Ureter (tissue), 1 donor: ENCODE measurements at places on chromosomes 16 and 17. TPM values are rescaled to one million over a fixed set of nuclear protein-coding genes. Genes with fewer than 3 reads are reported as not detected.

The LGALS9B gene
- total RNA-seq: not detected

The PRSS21 gene
- 1.3 TPM for total RNA-seq

The TMC7 gene
- 18.6 TPM for total RNA-seq

The LRRC37A3 gene
- 30.3 TPM for total RNA-seq

The ZG16B gene
- 31.8 TPM for total RNA-seq

The FLYWCH1 gene
- total RNA-seq: 39.6 TPM

The MT4 gene
- not detected for total RNA-seq

The KCTD19 gene
- not detected for total RNA-seq

The PRDM7 gene
- not detected for total RNA-seq

The RMI2 gene
- total RNA-seq: 8.4 TPM

The NPB gene
- total RNA-seq: 0.29 TPM

The SLC52A1 gene
- 2.5 TPM for total RNA-seq

The PCGF2 gene
- 54.5 TPM for total RNA-seq

The ABCC3 gene
- total RNA-seq: 226 TPM

The NECAB2 gene
- total RNA-seq: not detected

The PKMYT1 gene
- 2.2 TPM for total RNA-seq

The EPN3 gene
- 70.5 TPM for total RNA-seq

The TNRC6C gene
- total RNA-seq: 36.7 TPM

The SLC16A6 gene
- 3.0 TPM for total RNA-seq

The P2RX5 gene
- total RNA-seq: 3.0 TPM

The GCGR gene
- total RNA-seq: not detected

The KIF18B gene
- 0.39 TPM for total RNA-seq

The CDR2L gene
- 11.4 TPM for total RNA-seq
